ENCODE measurements at places on chromosomes 16 and 17.

DNA sequence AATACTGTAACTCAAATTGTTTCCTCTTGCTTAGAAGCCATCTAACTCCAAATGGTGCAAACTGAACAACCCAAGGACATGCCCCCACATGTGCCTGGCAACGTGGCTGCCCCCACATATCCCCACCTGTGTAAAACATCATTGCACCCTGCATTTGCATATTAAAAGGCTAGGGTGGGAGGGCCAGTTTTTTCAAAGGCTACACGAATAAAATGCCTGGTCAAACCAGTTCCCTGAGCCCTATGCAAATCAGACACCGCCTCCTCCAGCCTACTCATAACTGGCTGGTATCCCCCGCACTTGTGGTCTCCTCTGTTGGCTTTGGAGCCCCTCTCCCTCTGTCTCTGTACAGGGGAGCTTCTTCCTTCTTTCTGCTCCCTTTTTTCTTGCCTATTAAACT, 26.7 kb downstream of the C16orf54 start:
- DNase-seq: no peak

GRCh38 chr17:81964081-81964849, 3.3 kb upstream of the NOTUM start:
- no peak for DNase-seq

DNA sequence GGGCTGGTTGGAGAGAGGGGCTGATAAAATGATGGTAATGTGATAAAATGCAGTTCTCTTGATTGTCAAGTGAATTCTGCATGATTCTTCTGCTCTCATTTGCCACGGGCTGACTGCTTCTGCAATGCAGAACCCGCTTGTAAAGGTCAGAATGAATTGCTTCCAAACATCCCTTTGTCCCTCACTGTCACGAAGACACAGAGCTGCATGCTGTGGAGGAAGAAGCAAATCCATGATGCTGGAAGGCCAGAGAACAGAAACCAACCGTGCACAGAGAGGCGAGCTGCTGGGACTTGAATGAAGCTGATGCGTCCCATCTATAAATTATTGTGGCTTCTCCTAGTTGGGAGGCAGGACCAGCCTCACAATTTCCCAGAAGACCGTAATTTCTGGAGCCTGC, 171.6 kb downstream of the PRKCB start:
- DNase-seq: no peak

DNA sequence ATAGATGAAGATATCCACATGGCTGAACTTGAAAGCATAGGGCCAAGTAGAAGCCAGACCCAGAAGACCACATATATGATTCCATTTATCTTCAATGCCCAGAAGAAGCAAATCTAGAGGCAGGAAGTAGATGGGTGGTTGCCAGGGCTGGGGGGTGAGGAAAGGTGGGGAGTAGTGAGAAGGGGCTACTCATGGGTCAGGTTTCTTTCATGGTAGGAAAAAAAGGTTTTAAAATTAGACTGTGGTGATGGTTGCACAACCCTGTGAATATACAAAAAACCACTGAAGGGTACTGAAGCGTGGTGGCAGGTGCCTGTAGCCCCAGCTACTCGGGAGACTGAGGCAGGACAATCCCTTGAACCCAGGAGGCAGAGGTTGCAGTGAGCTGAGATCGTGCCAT, 5.4 kb downstream of the CD2BP2 start:
- DNase-seq: no peak

DNA sequence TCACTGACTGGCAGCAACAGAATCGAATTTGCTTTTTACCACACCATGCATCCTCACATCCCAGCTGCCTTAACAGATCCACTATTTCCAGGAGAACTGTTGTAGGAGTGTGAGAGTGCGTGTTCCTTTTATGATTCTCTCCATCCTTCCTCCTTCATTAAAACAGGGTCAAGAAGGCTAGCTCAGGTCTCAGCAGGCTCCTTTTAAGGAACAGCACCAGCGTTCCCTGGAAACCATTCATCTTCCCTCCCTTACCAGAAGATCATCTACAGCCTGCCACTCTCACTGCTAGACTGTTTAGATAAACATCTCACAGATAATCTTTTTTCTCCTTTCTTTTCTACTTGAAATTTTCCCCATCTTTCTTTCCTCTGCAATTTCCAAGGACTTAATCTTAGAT, 1531.9 kb upstream of the CDH8 start:
- no peak for DNase-seq

DNA sequence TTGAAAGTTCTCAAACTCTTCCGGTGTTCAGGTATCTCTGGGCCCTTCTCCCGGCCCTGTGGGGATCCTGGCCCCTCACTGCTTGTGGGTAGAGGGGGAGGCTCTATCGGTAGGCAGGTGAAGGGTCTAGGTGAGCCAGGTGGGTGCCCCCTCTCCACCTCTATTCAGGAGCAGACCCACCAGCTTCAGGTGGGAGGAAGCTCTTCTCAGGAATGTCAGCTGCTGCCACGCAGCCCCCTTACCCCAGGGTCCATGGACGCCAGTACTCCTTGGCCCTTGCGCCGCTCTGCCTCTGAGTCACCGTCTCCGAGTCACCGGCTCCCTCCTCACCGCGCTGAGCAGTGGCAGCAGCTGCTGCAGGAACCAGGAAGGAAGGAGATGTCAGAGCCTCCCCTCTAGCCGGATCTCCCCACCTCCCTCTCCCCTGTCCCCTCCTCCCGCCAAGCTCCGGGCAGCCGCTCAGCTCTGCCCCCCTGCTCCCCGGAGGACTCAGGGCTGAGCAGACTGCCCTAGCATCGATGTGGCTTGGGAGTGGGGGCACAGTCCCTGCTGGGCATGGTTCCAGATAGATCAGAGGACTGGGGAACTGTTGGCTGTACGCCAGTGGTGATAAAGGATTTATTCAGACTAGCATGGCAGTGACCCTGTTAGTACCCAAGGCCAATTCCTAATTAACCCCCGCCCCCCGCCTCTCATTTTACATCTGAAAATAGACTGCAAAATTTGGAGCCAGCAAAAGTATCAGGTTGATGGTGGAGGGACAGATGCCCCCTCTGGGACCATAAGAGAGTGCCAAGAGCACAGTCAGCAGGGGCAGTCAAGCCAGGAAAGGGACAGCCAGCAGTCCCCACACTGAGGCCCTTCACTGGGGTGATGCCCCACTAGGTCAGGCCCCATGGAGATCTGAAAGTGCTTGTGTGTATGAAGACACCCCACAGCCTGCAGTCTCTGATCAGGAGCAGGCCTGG, at the start of gene OSBPL7:
Gene OSBPL7 (minus strand): TSS at position 371 of the 968 bp plus-strand sequence. CDS start 1,516 bp downstream, outside the sequence.
- peak; percentile 33 for DNase-seq

- DNase-seq: no peak
These were observed 20.8 kb downstream of the GGA3 start for GRCh38 chr17:75240394-75241142.

GRCh38 chr17:66395961-66396360, 93.5 kb downstream of the PRKCA start:
- no peak for DNase-seq

DNA sequence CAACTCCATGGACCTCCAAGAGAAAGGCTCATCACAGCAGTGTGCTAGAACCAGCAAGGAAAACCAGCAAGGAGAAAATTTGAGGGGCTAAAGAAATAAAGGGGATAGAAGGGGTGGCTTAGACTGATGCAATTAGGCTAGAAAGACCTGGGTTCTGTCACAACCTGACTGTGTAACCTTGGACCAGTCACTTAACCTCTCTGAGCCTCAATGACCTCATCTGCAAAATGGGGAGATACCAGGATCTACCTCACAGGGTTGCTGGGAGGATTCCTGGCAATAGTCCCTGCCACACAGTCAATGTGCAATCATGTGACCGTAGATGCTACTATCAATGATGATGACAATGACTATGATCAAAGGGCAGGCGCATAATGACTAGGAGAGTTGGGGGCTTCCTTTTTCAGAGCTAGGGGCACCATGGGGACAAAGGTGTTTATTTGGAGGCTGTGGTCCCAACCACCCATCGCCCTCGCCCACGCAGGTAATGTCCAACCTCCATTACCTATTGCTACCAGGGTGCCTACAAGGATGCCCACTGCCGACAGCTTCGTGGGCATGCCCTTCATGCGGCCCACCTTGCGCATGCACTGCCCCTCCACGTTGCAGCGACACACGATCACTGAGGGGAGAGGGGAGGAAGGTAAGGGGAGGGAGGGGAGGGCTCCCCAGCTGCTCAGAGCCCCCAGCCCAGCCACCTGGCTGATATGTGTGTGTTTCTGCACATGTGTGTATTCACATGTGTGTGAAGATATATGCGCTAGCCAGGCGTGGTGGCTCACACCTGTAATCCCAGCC, 9.7 kb downstream of the CDH16 start:
- DNase-seq: no peak

DNA sequence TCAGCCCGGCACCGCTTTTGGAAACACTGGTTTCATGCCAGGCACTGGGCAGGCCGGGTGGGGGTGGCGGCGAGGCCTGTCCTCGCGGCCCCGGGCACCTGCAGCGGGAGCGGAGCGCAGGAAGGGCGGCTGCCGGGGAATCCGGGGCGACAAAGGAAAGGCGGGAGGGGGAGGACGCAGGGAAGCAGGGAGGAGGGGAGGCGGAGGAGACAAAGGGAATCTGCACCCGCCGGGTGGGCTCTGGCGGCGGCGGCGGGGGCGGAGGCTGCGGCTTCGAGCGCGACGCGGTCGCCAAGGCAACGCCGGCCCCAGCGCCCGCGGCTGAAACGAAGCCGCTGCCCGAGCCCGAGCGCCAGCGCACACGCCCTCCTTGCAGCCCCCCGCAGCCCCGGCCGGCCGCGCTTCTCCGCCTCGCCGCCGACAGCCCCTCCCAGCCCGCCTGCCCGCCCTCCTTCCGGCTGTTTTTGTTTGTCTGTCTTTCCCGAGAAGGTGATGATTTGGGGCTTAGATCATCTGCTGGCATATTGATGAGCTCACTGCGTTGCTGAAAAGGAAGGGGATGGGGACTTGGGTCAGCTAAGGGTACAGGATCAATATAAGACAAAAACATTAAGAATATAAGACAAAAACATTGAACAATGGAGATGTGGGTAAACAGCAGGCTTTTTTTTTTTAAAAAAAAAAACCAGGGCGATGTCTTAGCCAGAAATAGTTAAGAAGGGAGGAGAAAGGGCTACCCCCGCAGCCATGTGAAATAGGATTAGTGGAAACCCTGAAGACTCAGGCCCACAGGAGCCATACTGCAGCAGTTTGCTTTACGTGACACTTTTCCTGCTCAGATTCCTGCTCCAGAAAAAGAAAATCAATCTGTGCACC, 32.7 kb downstream of the CDK5R1 start:
- DNase-seq: no peak

DNA sequence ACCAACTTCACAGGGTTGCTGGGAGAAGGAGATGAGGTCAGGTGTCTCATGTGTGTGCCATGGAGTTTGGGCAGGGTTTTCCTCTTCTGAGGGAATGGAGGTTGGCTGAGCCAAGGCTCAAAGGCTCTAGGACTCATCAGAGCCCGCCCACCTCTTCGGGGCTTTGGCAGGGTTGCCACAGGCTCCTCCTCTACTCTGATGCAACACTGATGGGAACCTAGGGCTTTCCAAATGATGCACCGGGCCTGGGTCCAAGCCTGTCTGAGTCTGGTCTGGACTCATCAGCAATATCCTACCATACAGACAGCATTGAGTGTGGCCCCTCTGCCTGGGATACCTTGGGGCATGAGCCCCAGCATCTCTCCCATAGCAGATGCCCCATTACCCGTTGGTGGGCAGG, 59.5 kb upstream of the LHX1 start:
- no peak for DNase-seq
